BJ (cell line): ENCODE measurements at places on chromosomes 2 and 18.
A peak's percentile ranks its signal among the peaks of the same experiment; 100 is the strongest.

GRCh38 chr2:160425434-160426151 lies 68.0 kb downstream of the RBMS1 start:
- DNase-seq: no peak

- DNase-seq: no peak
These were observed 43.6 kb downstream of the UGGT1 start for GRCh38 chr2:128134573-128134972.

DNA sequence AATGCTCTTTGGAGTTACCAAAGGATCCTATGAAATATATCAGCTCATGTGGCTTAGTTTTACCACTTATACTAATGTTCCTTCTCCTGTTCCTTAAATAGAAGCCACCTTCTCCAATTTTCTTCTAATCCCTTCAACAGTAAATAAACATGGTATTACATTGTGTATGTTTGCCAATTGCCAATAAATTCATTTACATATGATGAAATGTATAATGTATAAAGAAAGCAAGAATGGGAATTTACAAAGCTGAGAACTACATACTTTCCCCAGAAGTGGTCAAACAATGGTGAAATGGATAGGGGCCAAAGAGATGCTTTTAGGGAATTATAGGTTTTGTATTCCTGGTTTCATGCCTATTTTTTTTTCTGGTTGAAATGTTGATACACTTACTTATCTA lies 894.2 kb upstream of the CRIM1 start:
- DNase-seq: no peak

DNA sequence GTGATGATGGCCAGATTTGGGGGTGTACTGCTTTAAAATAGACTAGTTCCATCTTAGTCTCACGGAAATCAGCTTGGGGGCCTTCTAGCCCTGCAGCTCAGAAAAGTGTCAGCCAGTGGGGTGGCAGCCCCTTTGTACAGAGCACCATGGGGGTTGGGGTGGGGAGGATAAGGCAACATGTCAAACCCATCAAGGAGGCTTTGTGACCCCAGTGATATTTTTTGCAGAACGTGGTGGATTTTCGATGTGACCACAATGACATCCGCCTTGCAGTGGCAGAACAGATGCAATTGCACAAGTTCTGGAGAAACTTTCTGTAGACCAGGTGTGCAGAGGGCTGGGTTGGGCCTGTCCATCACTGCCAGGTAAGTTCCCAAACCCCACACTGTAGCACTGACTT lies 3.0 kb upstream of the CD8A start:
- DNase-seq: no peak

DNA sequence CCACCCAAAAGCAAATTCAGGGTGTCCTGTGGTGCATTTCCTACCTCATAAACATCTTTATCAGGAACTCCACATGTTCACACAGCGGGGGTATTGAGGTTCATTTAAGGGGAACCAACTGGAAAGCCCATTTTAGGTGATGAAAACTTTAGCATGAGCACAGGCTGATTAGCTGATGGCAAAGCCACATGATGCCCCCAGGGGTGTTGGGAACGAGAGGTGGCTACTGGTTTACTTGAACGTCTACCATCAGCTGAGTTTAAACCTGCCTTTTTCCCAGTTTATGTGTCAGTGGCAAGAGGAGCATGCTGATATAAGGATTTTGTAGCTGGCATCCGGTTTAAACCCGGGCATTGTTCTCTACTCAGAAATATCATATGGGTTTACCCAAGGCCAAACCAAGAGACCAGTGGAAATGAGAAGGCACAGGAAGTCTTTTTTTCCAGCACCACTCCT lies 54.5 kb upstream of the UPP2 start:
- DNase-seq: no peak

GRCh38 chr18:22346953-22347605 lies 70.6 kb downstream of the CTAGE1 start:
- DNase-seq: no peak

DNA sequence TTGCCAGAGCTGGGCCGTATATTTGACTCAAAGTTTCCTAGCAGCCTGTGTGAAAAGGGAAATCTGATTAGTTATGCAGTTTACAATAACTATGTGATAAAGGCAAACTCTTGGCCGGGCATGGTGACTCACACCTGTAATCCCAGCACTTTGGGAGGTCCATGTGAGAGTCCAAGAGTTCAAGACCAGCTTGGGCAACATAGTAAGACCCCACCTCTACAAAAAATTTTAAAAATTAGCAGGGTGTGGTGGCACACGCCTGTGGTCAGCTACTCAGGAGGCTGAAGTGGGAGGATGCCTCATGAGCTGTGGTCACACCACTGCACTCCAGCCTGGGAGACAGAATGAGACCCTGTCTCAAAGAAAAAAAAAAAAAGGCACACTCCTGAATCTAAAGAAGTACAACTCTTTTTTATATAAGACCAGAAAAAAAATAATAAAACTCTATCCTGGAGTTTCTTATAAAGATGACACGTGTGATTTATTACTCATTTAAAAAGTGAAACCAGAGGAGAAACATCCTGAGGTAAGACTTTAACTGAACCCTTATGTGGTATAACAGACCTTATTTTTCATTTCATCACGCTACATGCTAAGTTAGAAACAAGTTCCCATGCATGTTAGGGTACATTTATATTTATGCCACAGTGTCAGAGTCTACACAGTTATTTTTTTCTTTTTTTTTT lies 32.6 kb upstream of the KCMF1 start:
- DNase-seq: peak; percentile 37

- DNase-seq: no peak
These were observed 465 bp upstream of the PLEKHA3 start for GRCh38 chr2:178479758-178480226.

- DNase-seq: no peak
These were observed 1.2 kb downstream of the ABHD3 start for GRCh38 chr18:21703241-21703820.

GRCh38 chr2:152523091-152523490 lies 188.1 kb downstream of the FMNL2 start:
- no peak for DNase-seq

DNA sequence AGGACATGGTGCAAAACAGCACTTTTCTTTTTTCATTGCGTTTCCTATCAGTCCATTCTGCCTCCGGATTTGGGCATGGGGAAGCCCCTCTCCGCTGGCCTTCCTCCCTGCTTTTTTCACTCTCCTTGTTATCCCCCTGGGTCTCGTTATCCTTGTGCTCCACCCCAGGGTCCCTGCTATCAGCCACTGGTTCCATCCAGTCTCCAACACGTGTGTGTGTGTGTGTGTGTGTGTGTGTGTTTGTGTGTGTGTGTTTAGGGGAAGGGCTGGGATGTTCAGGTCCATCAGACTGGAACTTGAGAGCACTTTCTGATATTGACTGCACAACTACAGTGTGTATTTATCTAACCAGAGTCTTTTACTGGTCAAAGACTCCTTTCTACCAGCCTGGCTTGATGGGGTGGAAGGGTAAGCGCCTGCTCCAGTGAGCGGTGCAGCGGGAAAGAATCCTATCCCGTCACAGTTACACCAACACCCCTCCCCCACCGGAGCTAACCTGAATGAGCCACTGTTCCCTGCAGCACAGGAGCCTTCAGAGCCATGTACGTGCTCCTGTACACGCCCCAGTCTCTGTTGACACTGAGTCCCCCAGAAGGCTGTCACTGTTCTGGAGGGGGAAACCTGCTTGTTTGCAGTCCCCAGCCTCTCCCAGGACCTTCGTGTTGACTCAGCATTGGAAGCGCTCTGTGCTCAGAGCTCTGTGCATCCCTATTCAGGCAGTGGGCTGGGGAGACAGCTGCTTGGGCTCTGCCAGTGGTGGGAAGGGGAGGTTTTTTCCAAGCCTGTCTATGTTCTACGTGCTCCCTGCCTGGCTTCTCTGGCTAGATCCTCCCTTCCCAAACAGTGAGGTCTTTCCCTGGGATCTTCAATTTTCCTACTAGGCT lies 4.6 kb downstream of the INHA start:
- no peak for DNase-seq
